ENCODE measurements at places on chromosomes 1 and 21.

DNA sequence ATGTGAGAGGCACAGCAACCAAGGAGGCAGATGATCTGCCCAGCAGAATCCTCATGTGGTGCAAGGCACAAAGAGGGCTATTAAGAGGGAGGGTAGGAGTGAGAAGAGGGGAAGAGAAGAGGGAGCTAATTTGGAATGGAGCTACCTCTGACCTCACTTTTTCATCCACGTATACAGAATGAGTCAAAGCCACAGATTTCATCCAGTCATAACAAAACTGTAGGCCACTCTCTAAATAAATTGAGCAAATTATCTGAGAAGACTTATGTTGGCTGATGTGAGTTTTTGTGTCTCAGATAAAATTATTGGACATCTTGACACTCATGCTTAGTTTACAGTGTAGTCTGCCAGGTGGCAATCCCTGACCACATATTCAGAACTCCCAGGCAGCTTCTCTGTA, 325.6 kb downstream of the TTLL7 start:
- DNase-seq, result no peak

DNA sequence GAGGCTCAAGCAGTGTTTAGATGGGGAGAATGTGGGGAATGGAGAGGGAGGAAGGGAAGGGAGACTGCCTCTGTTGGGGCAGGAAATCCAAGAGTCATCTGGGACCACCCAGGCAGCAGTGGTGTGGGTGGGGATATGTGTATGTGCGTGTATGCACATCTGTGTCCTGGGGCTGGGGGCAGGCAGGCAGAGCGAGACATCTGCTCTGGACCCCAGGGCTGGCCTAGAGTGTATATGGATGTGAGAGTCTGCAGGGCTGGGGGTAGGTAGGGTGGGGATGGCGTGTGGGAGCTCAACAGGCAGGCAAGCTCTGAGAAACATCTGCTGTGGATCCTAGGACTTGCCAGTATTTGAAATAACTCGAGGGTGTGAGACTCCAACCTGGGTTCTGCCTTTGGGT, 3.5 kb downstream of the PTCH2 start:
- no peak for DNase-seq

DNA sequence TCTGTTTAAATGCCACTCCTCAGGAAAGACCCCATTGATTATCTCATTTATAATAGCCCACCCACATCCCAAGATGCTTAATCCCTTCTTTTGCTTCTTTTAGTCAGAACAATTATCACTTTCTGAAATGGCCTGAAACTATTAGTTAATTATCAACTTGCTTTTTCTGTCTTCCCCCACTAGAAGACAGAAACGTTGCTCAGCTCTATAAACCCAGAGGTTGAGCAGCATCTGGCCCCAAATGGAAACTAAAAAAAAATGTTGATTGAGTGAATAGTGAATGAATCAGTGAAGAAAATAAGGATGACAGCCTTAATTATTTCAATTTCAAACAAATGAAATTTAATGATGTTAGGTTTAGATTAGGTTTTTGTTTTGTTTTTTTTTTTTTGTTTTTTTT, 38.2 kb upstream of the PIGC start:
- DNase-seq, result no peak

DNA sequence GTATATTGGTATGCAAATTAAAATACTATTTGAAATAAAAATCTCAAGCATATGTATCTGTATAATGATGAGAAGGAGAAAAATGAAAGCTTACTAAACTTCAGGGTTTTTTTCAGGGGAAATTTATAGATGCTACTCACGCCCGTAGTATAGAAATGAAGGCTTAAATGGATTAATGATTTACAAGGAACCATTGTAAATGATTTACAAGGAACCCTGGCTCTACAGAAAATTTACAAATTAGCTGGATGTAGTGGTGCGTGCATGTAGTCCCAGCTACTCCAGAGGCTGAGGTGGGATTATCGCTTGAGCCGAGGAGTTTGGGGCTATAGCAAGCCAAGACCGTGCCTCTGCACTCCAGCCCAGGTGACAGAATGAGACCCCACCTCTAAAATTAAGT, 150.5 kb downstream of the PCBP3 start:
- no peak for DNase-seq

DNA sequence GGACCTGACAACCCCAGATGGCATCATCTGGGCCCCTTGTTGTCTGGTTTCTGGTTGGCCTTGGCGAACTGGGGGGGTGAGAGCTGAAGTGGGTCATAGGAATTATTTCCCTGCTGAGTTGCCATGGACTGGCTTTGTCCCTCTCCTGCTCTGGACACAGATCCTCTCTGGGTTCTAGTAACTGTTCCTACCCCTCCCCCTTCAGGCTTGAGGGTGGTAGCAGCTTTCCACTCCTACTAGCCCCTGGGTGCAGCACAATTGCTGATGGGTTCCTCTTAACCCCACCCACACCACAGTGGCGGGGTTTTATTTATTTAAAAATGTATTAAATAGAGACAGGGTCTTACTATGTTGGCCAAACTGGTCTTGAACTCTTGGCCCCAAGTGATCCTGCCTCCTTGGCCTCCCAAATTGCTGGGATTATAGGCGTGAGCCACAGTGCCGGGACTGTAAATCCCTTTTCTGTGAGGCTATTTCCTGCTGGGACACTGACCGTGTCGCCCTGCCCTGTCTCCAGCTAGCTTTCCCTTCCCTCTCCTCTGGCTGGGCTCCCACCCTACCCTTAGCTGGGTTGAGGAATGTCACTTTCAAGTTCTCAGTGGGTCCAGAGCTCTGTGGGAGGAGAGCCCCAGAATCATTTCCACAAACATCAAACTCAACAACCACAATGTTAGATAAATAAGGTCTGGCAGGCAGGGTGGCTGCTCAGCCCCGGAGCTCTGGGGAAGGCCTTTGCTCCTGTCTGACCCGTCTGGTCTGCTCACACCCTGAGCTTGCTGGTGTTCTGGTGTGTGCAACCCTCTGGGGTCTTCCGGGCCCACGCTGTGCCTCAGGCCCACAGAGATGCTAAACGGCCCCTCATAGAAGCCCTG, 112.7 kb upstream of the WNT4 start:
- no peak for DNase-seq

DNA sequence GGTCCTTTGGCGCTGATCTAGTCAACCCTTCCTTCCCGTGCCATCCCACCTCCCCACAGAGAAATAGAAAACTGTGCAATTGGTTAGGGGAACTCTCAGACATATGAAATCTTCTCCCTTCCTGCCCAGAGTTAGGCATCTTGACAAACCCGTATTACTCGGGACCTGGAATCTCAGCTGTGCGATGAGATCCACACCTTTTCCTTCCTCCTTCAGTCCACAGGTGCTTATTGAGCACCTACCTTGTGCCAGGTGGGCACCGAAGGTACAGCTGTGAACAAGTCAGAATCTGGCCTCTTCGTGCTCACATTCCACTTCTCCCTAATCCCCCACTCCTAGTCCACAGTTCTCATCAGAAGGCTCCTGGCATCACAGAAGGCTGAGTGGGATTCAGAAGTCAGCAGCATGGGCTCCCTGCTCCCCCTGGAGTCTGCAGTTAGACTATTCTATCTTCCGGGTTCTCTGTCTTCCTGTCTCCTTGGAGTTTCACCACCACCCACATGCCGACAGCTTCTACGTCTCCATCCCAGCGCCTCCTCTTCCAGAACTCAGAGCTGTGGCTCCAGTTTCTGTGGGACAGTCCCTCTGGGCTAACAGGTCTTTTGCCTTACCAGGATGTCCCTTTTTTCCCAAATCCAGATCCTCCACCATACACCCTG, 23.0 kb downstream of the KNCN start:
- no peak for DNase-seq

DNA sequence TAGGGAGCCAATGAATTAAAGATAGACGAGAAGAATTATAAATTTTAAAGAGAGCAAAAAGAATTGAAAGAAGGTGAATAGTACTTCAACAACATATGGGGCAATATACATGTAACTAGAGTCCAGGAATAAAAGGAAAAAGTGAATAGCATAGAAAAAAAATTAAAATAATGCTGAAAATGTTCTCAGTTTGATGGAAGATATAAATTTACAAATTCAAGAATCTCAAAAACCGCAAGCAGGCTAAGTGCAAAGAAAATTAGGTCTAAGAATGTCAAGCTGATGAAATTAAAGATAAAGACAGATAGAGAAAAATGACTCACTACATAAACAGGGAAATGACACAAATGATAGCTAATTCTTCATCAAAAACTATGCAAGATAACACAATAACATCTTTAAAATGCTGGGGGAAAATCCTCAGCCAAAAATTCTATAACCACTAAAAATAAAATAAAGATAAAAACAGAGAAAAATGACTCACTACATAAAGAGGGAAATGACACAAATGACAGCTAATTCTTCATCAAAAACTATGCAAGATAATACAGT, 326.3 kb downstream of the TBX15 start:
- no peak for DNase-seq

GRCh38 chr1:84505493-84506001, 639 bp upstream of the SPATA1 start:
- DNase-seq, result peak; percentile 48

GRCh38 chr1:15836772-15837669, 10.5 kb upstream of the SPEN start:
- DNase-seq, result no peak

GRCh38 chr1:87558921-87559320, 230.2 kb downstream of the LMO4 start:
- no peak for DNase-seq

GRCh38 chr1:107264007-107264406, 123.2 kb downstream of the NTNG1 start:
- DNase-seq, result no peak

DNA sequence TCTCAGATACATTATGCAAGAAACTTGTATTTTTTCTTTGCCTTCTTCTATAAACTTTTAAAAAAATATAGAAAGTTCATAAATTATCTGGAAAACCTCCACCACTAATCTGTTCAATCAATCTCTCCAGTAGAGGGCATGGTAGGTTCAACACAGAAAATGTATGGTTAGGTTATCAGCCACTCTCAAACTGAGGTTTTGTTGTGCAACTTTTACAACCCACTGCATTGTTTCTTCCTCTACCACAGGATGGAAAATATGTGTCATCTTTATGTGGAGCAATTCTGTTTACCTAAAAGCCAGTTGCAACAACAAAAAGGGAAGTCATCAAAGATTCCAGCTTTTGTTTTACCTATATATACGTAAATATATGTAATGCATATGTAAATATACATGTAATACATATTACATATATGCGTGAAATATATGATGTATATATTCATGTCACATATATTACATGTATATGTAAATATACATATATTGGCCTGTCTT, 3.0 kb upstream of the RGS2 start:
- DNase-seq, result no peak

DNA sequence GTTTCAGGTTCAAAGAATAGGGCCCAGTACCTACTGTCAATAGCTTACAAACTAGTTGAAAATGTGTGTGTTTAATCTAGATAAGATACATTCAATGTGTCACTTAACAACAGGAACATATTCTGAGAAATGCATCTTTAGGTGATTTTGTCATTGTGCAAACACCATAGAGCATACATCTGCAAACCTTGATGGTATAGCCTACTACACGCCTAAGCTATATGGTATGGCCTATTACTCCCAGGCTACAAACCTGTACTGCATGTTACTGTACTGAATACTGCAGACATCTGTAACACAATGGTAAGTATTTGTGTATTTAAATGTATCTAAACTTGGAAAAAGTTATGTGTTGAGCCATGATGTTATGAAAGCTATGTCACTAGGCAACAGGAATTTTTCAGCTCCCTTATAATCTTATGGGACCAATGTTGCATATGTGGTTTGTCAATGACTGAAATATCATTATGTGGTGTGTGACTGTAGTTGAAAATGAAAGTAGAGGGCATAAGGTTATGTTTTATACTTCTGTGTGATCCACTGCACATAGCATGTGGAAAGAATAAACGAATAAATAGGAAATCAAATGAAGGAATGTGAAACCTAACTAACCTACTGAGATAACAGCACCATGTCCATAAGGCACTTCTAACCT, 129.0 kb upstream of the CAMK1G start:
- no peak for DNase-seq

- no peak for DNase-seq
Observed at GRCh38 chr1:54136269-54136896, 16.4 kb downstream of the CDCP2 start.

- DNase-seq, result no peak
Observed at GRCh38 chr1:223870617-223871574, 25.1 kb upstream of the TP53BP2 start.

GRCh38 chr1:195903203-195903602, 705.0 kb downstream of the KCNT2 start:
- DNase-seq, result no peak

GRCh38 chr1:182235952-182236650, 155.5 kb downstream of the GLUL start:
- no peak for DNase-seq

DNA sequence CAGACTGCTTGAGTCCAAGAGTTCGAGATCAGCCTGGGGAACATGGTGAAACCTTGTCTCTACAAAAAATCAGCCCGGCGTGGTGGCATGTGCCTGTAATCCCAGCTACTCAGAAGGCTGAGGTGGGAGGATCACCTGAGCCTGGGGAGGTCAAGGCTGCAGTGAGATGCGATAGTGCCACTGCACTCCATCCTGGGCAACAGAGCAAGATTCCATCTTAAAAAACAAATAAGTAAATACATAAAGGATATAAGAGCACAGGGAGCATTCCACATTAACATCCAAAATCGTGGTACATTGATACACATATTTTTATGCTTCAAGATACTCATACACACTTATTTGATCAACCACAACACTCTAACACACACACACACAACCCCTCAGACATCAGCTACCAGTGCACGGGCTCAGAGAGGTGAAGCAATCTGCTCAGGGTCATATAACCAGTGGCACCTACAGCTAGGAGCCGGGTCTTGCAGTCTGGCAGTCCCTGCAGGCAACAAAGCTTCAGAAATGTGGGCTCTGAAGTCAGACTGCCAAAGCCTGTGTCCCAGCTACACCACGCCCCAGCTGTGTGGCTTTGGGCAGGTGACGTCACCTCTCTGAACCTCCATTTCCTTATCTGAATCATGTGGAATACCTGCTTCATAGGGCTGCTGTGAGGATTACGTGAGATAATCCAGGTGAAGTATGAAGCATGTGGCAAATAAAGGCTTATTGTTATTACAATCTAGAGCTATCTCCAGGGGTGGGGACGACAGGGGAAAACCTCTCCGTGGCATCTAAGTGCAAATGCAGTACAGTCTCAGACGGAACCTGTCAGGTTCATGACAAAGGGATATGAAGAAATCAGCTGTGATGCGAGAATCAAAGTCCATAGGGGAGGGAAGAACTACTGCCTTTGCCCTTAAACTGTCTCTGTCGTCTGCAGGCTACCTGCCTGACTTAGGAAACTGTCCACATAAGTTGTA, 4.8 kb upstream of the CRYBG2 start:
- DNase-seq, result no peak

- DNase-seq, result no peak
Observed at GRCh38 chr1:225364439-225364838, 63.4 kb downstream of the LBR start.

DNA sequence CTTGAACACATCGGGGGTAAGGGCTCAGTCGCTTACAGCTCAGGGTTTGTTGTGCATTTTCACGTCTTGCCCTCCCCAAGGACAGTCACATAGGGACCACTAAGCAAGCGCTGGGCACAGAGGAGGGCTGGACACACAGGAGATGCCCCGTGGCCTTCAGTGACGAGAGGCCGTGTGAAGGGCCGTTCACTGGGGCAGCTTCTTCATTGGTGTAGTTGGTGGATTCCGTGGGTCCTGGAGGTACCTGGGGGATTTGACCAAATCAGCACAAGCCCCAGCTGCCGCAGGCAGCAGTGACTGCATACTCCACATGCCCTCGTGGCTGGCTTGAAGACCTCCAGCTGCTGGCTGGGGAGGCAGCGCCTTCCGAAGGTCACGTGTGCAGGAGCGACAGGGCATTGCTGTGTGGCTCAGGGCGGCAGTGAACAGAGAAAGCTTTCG, 100.8 kb upstream of the C1orf174 start:
- DNase-seq, result no peak

All from hippocampal formation (tissue), 2 donors.